RPMI7951 (cell line): ENCODE measurements at places on chromosomes 7 and 10. TPM values are rescaled to one million over a fixed set of nuclear protein-coding genes. Genes with fewer than 3 reads are reported as not detected.

The RTKN2 gene
- 9.9 and 11.4 TPM in 2 replicates for total RNA-seq

The ANKRD22 gene
- not detected in 2 replicates for total RNA-seq

The TSPAN33 gene
- total RNA-seq = 1.1 and 2.1 TPM in 2 replicates

The ASZ1 gene
- not detected in 2 replicates for total RNA-seq

The POLD2 gene
- total RNA-seq = 193 and 210 TPM in 2 replicates

The MMP21 gene
- not detected in 2 replicates for total RNA-seq

The HECTD2 gene
- total RNA-seq = 8.5 and 10.0 TPM in 2 replicates

The TEX36 gene
- not detected in 2 replicates for total RNA-seq

DNA sequence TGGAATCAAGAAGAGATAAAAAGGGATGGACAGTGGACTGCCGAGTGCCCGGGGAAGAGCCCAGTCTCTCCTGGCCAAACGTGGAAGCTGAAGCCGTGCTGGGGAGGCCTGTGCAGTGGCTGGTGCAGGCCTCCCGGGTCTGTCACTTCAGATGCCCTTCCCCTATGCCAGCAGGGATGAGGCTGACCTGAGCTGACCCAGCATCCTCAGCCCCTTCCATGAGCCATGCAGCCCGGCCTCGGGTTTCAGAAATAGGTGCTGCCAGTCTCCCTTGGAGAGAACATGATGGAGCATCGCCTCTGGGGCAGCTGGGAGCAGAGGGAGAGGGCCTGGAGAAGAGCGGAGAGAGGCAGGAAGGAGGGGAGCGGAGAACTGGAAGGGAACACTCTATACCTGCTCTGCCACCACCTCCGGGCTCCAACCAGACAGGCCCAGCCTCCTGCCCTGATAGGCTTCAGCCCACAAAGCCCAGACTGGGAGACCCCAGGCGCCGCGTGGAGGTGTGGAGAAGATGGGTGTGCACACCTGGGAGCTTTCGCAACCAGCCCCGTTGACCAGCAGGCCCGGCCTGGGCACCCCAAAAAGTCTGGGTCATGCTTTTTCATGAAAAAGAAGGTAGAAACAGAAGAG lies 68.6 kb upstream of the PPP2R2D start:
- DNase-seq = no peak

DNA sequence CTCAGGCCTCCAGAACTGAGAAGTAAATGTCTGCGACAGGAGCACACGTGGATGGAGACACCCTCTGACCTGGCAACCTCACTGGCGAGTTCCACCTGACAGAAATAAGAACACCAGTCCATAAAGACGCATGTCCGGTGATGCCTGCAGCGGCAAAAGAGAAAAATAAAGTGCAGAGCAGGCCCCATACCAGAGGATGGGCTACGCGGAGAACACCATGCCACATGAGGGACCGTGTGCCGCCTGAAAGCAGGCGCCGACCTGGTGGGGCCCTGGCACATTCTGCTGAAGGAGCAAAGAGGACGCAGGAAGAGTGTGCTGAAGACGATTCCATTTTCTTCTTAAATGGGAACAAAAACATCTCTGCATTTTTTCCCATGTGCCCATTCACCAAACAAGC lies 105.0 kb downstream of the VIPR2 start:
- DNase-seq = no peak

- DNase-seq = no peak
These were observed 137.6 kb upstream of the HABP2 start for GRCh38 chr10:113415246-113415645.

GRCh38 chr10:84493361-84493760 lies 165.0 kb downstream of the CCSER2 start:
- no peak for DNase-seq

DNA sequence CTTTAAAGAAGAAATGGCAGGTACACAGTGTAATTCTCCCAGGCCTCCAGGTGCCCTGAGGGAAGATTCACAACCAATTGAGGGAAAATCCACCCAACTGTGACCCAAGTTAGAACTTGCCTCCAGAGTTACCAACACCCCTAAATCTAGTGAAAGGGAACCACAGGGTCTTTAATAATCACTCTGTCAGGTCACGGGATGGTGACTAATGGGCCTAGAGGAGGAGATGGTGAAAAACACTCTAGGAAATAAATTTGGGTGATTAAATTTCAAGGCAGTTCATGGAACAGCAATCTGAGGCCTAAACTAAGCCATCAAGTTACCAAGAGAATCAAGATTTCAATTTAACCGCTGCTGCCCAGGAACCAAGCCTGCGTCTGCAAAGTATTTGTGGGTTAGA lies 26.7 kb upstream of the SLF2 start:
- no peak for DNase-seq

DNA sequence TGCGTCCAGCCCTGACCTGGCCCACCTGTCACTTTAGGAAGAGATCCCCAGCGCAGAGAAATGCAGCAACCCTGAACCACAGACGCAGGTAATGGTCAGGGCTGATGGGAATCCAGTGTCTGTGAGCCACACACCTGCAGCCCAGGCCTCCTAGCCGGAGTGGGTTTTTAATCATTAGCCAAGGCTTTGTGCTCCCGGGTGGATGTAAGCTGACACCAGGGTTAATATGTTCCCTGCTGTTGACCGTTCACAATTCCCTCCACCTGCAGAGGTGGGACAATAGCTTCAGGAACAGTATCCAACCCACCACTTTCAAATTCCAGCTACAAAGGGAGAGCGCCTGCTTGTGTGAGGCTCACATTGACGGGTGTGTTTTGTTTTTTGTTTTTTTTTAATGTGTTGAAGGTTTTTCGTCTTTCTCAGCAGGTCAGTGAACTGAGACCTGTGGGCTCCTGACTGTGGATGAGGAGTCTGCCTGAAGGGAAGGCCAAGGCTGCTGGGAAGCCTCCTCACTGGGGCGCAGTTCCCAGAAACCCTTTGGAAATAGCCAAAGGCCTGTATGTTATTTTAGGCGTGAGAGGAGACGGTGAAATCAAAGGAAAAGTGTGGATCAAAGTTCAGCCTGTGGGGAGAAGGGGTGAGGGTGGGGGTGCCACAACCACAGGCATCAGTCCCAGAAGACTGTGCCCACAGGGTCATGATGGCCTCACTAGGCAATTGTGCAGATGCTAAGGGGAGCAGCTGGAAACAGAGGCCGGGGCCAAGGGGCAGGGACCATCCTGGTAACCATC lies 111.1 kb downstream of the TNS3 start:
- DNase-seq = peak; percentile 86

- peak; percentile 95 for DNase-seq
These were observed 39.3 kb downstream of the C1GALT1 start for GRCh38 chr7:7221599-7222038.
